ENCODE measurements at places on chromosomes 13 and 19.

DNA sequence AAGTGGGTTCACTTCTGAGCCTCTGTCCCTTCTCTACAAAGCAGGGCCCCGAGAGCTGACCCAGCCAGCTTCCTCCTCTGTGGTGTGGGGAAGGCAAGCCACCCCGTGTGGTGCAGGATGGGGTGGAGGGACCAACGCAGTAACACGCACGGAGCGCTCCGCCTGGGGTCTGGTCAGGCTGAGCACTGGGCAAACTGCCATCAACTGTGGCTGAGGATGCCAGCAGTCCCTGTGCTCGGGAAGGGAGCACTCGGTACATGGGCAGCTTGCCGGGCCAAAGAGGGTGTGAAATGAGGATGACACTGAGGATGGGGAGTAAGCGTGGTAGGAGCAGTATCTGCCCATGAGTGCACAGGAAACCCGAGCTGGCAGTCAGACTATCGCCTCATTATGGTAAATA, 7.6 kb upstream of the GMIP start:
- H3K4me1 ChIP-seq = no peaks in the 10 kb centered on the region
- no peaks in the 10 kb centered on the region for H3K27me3 ChIP-seq
- DNase-seq = no peak

DNA sequence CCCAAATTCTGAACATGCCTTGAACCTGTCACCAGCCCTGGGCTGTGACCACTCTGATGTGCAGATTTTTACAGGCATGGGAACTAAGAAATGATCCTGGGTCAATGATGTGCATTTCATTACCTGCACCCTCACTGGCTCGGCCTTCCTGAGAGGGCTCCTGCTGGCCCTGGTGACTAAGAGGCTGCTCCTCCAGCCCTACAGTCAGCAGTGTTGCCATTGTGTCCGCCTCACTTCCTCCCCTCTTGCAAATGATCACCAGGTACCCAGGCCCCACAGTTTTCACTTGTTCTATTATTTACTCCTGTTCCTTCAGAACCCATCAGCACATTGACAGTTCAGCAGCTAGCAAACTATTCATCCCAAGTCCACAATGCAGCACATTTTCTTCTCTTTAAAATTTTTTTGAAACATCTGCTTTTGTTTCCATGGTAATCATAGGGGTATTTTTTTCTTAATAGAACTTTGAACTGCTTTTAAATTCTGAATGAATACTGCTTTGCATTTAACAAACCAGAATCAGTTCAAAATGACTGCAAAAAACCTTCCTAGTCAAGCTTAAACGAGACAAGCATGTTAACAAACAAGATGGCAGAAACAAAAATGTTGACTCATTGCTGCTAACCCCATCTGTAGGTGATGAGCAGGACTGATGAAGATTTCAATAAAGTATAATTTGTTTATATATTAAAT, 29.3 kb downstream of the STARD13 start:
- no peak overlapping the region for H3K27ac ChIP-seq
- no peaks in the 10 kb centered on the region for H3K27me3 ChIP-seq
- no peak overlapping the region for H3K4me3 ChIP-seq
- DNase-seq = no peak
- peaks cover 21% of the 10 kb centered on the region for H3K4me1 ChIP-seq
- peaks cover 1% of the 10 kb centered on the region for H3K36me3 ChIP-seq

GRCh38 chr13:19567820-19568534, 6.6 kb upstream of the TPTE2 start:
- H3K27ac ChIP-seq = no peak overlapping the region
- H3K27me3 ChIP-seq = no peaks in the 10 kb centered on the region
- H3K4me3 ChIP-seq = no peak overlapping the region
- H3K4me1 ChIP-seq = no peaks in the 10 kb centered on the region

- DNase-seq = no peak
- H3K36me3 ChIP-seq = peaks cover 3% of the 10 kb centered on the region
- no peak overlapping the region for H3K4me3 ChIP-seq
- H3K27ac ChIP-seq = peak overlapping the region; percentile 76
- peaks cover 70% of the 10 kb centered on the region for H3K4me1 ChIP-seq
These were observed 10.0 kb downstream of the ATP7B start for GRCh38 chr13:52001120-52001731.

- H3K4me1 ChIP-seq = peaks cover 58% of the 10 kb centered on the region
- peaks cover 4% of the 10 kb centered on the region for H3K36me3 ChIP-seq
- no peaks in the 10 kb centered on the region for H3K27me3 ChIP-seq
- peak overlapping the region; percentile 62 for H3K27ac ChIP-seq
- DNase-seq = no peak
- H3K4me3 ChIP-seq = no peak overlapping the region
These were observed 5.1 kb downstream of the EGLN2 start for GRCh38 chr19:40803857-40804782.

GRCh38 chr19:19635313-19635702, 7.3 kb upstream of the LPAR2 start:
- no peak for DNase-seq
- no peaks in the 10 kb centered on the region for H3K4me1 ChIP-seq
- peaks cover 25% of the 10 kb centered on the region for H3K36me3 ChIP-seq
- H3K27ac ChIP-seq = no peak overlapping the region
- no peaks in the 10 kb centered on the region for H3K27me3 ChIP-seq

DNA sequence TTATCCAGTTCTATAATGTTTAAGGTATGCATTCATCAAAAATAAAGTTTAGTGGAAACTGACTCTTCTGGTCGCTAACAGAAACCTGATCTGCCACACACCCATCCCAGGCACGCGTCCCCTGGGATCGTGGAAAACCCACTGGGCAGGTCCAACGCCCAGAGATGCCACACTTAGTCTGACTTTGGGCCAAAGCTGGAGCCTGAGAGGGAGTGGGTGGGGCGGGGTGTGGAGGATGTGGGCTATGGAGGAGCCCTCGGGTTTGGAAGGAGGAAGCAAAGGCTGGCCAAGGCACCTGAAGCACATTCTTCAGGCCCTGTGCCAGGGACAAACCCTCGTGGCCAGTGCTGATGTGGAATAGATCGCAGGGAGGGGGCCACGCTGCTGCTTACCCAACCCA, 2.5 kb downstream of the IGFL1 start:
- DNase-seq = no peak
- no peak overlapping the region for H3K27ac ChIP-seq
- H3K27me3 ChIP-seq = peaks cover 47% of the 10 kb centered on the region
- no peaks in the 10 kb centered on the region for H3K4me1 ChIP-seq
- no peaks in the 10 kb centered on the region for H3K36me3 ChIP-seq

- H3K4me1 ChIP-seq = peaks cover 2% of the 10 kb centered on the region
- no peak for DNase-seq
- no peaks in the 10 kb centered on the region for H3K36me3 ChIP-seq
- H3K27ac ChIP-seq = no peak overlapping the region
- no peaks in the 10 kb centered on the region for H3K27me3 ChIP-seq
- no peak overlapping the region for H3K4me3 ChIP-seq
These were observed 32.7 kb downstream of the KCTD12 start for GRCh38 chr13:76853481-76853880.

DNA sequence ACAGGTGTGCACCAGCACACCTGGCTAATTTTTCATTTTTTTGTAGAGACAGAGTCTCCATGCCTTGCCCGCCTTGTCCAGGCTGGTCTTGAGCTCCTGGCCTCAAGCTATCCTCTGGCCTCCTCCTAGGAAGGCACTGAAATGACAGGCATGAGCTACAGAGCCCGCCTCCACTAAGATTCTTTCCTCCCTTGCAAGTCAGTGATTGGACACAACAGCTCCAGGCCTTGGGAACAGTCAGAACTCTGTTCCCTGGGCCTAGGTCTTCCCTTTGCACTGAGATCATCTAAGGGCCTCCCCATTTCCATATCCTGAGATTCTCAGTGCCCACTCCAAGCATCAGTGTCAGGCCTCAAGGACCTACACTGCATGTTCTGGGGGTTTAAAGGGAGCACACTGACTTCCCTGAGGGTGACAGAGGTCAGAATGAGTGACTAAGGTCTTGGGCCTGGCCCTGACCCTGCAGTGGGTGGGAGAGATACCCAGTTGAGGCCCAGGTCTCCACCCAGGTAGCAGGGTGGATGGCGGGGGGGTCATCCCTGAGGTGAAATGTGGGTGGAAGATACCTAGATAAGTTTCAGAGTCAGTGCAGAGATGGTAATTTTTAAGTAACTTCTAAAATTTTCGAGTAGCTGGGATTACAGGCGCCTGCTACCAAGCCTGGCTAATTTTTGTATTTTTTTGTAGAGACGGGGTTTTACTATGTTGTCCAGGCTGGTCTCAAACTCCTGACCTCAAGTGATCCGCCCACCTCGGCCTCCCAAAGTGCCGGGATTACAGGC, 17.3 kb upstream of the ERCC1 start:
- no peak for DNase-seq
- peaks cover 26% of the 10 kb centered on the region for H3K4me1 ChIP-seq
- H3K36me3 ChIP-seq = no peaks in the 10 kb centered on the region

DNA sequence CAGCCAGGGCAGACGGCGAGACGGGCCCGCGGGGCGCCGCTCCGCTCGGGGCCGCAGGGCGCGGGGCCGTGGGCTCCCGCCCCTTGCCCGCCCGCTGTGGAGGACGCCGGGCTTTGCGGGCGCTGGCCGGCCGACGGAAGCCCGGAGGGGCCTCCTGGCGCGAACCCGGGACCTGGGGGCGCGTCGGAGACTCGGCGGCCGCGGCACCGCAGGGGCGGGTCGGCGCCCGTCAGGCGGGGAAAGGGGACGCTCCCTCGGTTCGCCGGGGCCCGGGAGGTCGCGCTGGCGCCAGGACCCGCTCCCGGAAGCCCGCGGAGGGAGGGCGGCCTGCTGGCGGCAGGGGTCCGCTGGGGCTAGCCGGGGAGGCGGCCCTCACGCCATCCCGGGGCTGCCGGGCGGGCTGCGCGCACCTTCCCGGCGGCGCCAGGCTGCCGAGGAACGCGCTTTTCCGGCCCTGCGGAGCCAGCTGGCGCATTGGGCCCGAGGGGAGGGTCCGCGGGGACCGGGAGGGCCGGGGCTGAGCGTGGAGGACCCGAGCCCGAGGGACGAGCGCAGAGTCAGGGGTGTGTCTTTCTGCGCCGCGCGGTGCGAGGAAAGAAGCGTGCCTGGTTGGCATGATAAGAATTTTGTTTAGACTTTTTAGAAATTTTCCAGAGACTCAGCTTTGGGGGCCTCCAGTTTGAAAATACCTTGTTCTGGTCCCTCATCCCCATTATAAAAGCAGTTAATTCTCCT, 511 bp downstream of the GARRE1 start:
- peak overlapping the region; percentile 90 for H3K27ac ChIP-seq
- peaks cover 2% of the 10 kb centered on the region for H3K36me3 ChIP-seq
- no peaks in the 10 kb centered on the region for H3K27me3 ChIP-seq
- H3K4me1 ChIP-seq = peaks cover 34% of the 10 kb centered on the region
- H3K4me3 ChIP-seq = peak overlapping the region; percentile 73

GRCh38 chr19:803686-804418, 6.6 kb downstream of the PTBP1 start:
- H3K27me3 ChIP-seq = no peaks in the 10 kb centered on the region
- peak overlapping the region; percentile 13 for H3K4me3 ChIP-seq
- no peak for DNase-seq

DNA sequence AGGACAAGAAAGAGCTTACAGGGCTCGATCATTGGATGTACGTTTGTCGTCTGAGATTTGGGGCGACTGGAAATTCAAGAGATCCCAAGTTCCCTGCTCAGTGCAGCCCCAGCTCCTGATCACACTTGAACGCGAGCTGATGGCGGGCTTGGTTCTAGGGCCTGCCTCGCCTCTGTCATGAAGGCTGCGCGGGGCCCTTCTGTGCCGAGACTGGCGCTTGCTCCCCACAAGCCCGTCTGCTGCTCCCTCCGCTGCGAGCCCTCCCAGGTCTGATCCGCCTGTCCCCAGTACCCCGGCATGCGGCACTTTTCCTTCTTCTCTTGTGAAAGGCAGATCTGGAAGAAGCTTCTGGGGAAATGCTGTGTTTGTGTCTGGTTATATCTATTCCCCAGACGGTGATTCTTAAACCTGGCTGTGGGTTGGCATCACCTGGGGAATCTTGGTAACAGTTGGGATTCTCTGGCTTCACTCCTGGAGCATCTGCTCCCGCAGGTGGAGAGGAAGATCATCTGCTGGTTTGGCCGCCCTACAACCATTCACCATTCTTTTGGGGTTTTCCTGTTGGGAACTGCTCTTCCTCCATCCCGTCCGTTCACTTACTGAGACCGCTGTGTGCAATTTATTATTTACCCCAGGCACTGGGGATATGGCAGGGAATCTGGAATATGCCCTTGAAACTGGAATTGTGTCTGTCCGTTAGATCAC, 43.6 kb downstream of the SIPA1L3 start:
- peaks cover 12% of the 10 kb centered on the region for H3K36me3 ChIP-seq
- peaks cover 14% of the 10 kb centered on the region for H3K4me1 ChIP-seq
- no peak overlapping the region for H3K27ac ChIP-seq
- no peaks in the 10 kb centered on the region for H3K27me3 ChIP-seq

DNA sequence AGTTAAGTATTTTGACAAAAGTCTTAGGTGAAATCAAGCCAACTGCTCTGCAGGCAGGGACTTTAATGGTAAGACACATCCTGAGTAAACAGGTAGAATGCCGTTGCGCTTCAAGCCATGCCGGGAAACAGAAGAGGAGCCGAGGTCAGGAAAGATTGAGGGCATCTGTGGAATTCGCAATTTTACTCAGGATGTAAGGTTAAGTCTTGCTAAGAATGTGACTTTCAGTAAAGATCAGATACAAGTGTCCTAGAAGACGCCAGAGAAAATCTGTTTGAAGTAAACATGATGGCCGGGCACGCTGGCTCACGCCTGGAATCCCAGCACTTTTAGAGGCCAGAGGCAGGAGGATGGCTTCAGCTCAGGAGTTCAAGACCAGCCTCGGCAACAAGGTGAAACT, 33.4 kb upstream of the DPRX start:
- peaks cover 2% of the 10 kb centered on the region for H3K4me1 ChIP-seq
- H3K4me3 ChIP-seq = no peak overlapping the region
- no peak overlapping the region for H3K27ac ChIP-seq
- no peaks in the 10 kb centered on the region for H3K27me3 ChIP-seq
- no peaks in the 10 kb centered on the region for H3K36me3 ChIP-seq

- peaks cover 21% of the 10 kb centered on the region for H3K27me3 ChIP-seq
- H3K36me3 ChIP-seq = no peaks in the 10 kb centered on the region
- DNase-seq = no peak
These were observed 23.8 kb downstream of the TEX101 start for GRCh38 chr19:43438291-43439031.

- H3K27ac ChIP-seq = no peak overlapping the region
- peaks cover 13% of the 10 kb centered on the region for H3K4me1 ChIP-seq
- no peak for DNase-seq
- H3K27me3 ChIP-seq = peaks cover 62% of the 10 kb centered on the region
- no peak overlapping the region for H3K4me3 ChIP-seq
These were observed 5.8 kb downstream of the ARHGEF7 start for GRCh38 chr13:111120913-111121312.

DNA sequence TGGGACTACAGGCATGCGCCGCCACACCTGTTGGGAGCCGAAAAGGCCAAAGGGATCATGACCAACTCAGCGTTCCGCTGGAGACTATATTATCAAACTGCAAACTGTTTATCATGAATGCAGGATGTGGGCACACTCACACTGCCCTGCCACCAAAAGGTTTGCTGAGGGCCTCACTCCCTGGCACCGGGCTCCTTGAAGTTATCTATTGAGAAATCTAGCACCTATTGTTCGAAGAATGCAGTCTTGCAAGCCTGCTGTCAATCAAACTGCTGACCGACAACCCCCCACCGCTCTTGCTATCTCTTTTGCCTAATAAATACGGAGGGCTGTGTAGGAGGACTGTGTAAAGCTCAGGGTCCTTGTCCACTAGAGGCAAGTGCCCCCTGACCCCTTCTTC, 5.2 kb upstream of the ZNF836 start:
- peaks cover 2% of the 10 kb centered on the region for H3K36me3 ChIP-seq
- H3K4me1 ChIP-seq = peaks cover 16% of the 10 kb centered on the region
- H3K4me3 ChIP-seq = no peak overlapping the region
